Right kidney (tissue), 9 donors: ENCODE measurements at places on chromosomes 2 and 18.

DNA sequence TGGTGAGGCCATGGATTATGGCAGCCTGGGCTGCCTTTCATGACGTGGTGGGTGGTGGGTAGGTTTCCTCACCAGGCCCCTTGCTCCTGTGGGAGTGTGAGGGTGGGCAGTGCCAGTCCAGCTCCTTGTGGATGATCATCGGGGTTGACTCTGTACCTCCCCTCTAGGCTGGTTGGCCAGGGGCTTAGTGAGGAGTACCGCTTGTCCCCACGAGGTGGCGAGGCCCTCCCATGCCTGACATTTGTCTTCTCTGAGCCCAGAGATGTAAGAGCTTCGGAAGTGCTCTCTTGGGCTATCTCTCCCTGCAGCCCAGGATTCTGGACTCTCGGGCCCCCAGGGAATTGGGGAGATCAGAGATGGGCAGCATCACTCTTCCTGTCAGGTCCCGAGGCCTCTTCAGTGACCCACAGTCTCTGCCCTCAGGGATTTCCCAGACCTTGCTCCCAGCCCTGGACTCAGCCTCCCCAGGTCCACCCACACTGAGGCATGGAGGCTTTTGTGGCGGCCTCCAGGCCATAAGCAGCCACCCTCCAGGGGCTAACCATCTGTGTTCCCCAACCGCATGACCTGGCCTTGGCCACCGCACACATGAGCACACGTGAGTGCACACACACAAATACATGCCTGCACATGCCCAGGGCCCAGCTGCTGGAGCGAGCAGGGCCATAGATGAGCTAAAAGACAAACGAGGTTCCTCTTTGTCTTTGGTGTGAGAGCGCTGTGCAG, 6.5 kb downstream of the SPR start:
- peak; percentile 55 for DNase-seq

DNA sequence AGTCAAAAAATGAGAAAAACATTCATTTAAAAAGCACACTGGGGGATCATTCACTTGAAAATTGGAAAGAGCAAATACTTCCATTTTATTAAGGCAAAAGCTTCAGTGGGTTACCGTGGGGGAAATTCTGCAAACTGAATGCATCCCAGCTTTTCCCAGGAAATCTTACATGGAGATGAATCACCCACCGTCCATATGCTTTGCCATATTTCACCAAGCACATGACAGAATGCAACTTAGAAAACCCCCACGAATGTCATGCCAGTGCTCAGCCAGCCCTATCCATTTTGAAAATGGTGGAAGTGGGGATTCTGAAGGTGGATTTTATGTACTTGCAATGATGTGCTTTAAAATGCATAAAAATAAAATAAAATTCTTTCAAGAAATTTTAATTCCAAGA, 485.5 kb upstream of the ID2 start:
- no peak for DNase-seq

DNA sequence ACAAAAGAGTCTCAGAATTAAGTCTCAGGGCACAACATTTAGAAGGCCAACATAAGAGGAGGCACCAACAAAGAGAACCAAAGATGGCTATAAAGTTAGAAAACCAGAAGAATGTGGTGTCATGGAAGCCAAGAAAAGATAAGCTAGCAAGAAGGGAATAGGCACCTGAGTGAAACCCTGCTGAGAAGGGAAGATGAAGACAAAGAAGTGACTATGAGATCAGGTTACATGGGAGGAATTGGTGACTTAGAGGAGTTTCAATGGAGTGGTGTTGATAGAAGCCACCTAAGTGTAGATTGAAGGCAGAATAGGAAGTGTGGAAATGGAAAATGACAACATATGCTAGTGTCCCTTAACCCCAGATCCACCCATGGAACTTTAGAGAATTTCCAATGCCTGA, 327.6 kb upstream of the KCNJ3 start:
- DNase-seq: no peak

DNA sequence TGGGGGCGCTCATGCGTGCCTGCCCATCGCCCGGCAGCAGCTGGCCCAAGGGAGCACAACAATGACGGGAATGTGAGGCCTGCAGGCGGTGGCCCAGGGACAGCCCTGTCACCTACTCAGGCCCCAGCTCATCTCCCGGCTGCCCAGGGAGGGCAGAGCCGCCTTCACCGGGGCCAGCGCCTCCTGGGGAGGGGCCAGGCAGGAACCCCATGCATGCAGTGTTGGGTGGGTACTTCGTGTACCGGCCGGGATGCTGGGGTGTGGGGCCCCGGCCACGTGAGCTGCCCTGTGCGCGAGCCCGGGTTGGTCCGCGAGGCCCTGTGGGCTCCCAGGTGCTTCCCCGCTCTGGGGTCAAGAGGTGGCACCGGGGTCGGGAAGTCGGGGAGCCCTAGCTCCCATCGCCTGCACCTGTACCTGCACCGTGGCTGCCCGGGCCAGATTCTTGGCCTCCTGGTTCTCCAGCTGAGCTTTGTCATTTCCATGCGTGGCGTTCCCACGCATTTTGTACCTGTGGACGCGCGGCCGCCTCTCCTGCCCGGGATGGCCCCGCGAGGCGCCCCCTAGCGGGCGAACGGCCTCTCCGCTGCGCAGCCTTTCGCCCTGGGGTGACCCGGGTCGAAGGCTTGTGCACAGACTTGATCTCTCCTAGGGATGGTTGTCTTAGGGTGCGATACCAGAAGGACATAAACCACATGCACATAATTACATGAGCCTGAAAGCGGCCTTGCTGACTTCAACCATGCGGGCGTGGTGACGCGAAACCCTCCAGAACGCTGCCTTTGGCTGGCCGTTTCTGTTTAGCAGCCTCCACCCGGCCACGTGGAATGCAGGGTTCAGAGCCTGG, 950 bp downstream of the KLHL30 start:
- DNase-seq: no peak

DNA sequence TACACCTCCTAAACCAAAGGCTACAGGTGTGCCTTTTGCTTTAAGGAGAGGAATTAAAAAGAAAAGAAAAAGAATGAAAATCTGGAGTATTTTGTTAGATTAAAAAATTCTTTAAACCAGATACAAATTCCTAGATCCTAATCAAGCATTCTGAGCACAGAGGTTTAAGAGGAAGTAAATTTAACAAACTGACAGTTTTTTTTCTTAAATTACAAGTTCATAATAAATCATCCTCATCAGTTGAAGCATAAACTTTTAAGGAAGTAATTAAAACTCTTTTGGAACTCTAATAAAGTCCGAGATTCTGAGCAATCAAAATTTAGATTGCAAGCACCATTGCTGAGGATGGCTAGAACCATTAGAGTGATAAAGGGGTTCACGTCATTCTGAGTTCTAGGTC, 75.1 kb downstream of the POLE4 start:
- no peak for DNase-seq

- no peak for DNase-seq
Measured at GRCh38 chr2:160353166-160353565, 140.4 kb downstream of the RBMS1 start.
